Muscle of leg (tissue), 16 donors: ENCODE measurements at places on chromosomes 12 and 14. TPM values are rescaled to one million over a fixed set of nuclear protein-coding genes. Genes with fewer than 3 reads are reported as not detected.

DNA sequence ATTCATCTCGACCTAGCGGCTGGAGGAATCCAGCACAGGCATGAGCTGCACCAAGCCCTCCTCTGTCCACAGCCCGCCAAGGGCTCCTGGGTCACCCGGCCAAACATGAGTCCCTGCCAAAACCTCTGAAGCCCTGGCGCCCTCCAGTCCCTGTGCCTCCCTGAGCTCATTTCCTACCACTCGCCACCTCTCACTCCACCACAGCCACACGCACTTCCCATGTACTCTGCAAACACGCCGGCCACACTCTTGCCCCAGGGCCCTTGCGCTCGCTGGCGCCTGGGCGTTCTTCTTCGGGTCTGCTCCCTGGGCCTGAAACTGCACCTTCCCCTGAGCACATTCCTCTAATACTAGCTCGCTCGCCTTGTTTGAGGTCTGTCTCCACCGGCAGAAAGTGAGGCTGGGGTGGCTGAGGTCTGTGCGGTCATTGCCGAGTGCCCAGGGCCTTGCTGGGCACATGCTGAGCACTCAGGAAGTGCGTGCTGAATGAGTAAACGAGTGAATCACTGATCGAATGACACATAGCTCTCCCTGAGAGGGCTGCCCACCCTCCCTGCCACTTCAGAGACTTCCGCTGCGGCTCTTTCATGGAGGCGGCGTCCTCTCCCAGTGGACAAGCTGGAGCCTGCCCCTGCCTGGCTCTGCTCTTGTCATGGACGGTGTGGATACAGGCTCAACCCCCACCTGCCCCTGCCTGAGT lies 33.7 kb upstream of the DLK1 start:
- H3K27me3 ChIP-seq = peaks cover 2% of the 10 kb centered on the region

TAS2R10 gene
- 0.27 TPM for polyA plus RNA-seq

C12orf54 gene
- polyA plus RNA-seq = not detected

DNA sequence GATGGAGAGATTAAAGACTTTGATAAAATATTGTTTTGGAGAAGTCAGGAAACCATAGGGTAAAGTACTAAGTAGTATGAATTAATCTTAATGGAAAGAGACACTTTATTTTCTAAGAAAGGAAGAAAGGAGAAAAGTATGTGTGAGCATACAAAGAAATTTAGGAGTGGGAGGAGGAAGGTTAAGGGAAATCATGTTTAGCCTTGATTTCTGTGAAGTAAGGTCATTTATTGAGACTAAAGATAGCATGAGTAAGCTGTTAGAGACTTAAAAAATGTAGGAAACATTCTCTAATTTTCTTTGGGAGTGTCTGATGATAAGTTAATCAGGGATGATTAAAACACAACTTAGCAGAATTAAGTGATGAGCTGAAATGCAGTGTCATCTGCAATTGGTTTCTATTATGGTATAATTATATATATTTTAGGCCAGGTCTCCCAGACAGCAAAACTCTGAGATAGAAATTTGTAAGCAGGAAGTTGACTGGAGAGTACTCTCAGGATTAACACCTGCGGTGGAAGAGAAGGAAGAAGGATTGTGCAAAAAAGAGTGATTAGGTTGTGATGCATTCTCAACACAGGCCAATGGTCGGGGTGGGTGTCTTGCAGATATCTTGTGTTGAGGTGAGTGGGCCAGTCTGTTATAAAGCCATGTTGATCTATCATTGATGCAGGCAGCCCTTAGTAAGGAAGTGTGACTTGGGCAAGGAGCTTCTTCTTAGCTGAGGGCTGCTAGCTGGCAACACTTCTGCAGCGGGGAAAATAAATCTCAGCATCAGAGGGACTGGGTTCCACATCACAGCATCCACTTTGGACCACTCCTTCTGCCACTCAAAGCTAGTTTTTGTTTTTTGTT lies 256.2 kb downstream of the AEBP2 start:
- no peaks in the 10 kb centered on the region for H3K4me1 ChIP-seq
- H3K27ac ChIP-seq = no peak overlapping the region
- DNase-seq = no peak
- no peaks in the 10 kb centered on the region for H3K27me3 ChIP-seq
- H3K36me3 ChIP-seq = no peaks in the 10 kb centered on the region

GRCh38 chr12:108890208-108890607 lies 10.3 kb downstream of the DAO start:
- no peaks in the 10 kb centered on the region for H3K36me3 ChIP-seq
- H3K4me1 ChIP-seq = no peaks in the 10 kb centered on the region
- no peak overlapping the region for H3K27ac ChIP-seq
- no peak overlapping the region for H3K4me3 ChIP-seq

ADAM21 gene
- polyA plus RNA-seq = 0.44 TPM

YARS2 gene
- 23.5 TPM for polyA plus RNA-seq

SYCP3 gene
- 0.88 TPM for polyA plus RNA-seq

- H3K4me3 ChIP-seq = no peak overlapping the region
- H3K36me3 ChIP-seq = no peaks in the 10 kb centered on the region
- H3K27me3 ChIP-seq = no peaks in the 10 kb centered on the region
- H3K27ac ChIP-seq = no peak overlapping the region
- no peaks in the 10 kb centered on the region for H3K4me1 ChIP-seq
Measured at GRCh38 chr14:76742185-76742584, 19.1 kb upstream of the VASH1 start.

PAH gene
- polyA plus RNA-seq = 2.9 TPM

GLIPR1L1 gene
- 0.18 TPM for polyA plus RNA-seq

IFI27 gene
- 4.3 TPM for polyA plus RNA-seq

APOLD1 gene
- 8.2 TPM for polyA plus RNA-seq

P2RX2 gene
- polyA plus RNA-seq = 1.5 TPM

PROX2 gene
- polyA plus RNA-seq = 0.44 TPM

DNA sequence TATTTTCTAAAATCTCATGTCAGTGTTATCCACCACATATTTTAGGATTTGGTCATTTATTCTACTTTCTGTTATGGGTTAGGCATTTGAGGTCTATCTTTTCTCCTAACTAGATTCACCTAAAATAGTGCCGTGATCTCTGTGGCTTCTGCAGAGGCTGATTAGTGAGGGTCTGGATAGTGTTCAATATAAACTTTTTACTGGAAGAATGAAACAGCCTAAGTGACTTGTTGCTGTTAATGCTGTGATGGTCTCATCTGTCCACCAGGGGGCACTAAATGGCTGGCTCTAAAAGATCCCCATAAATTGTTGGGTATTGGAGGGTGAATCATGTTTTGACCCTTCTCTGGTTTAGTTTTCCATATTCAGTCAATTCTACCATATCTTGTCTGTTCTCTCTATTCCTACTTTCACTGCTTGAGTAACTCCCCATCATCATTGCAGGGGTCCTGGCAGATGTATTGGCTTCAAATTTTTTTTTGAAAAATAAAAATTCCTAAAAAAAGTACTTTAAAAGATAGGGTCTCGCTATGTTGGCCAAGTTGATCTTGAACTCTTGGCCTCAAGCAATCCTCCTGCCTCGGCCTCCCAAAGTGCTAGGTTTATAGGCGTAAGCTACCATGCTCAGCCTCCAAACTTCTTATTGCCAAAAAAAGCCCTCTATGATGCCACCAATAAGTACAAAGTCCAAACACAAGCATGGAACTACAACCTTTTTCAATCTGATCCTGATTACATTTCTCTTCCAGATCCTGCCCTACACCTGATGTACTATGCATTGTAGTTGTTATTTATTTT lies 6.9 kb downstream of the PABPN1 start:
- DNase-seq = peak; percentile 88
- no peak overlapping the region for H3K27ac ChIP-seq
- H3K27me3 ChIP-seq = no peaks in the 10 kb centered on the region
- H3K4me3 ChIP-seq = no peak overlapping the region
- H3K36me3 ChIP-seq = peaks cover 25% of the 10 kb centered on the region

DNA sequence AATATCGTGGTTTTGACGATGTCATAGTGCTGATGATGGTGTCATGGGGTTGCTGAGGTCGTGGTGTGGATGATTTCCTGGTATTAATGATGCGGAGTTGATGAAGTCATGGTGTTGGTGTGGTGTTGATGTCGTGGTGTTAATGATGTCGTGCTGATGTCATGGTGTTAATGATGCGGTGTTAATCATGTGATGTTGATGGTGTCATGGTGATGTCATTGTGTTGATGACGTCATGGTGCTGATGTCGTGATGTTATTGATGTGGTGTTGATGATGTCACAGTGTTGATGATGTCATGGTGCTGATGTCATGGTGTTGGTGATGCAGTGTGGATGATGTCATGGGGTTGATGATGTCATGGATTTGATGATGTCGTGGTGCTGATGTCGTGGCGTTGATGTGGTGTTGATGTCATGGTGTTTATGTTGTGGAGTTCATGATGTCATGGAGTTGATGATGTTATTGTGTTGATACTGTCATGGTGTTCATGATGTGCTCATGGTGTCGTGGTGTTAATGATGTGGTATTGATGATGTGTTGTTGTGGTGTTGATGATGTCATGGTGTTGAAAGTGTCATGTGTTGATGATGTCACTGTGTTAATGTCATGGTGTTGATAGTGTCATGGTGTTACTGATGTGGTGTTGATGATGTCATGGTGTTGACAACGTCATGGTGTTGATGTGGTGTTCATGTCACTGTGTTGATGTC lies 48.5 kb upstream of the RIMBP2 start:
- no peak overlapping the region for H3K27ac ChIP-seq
- DNase-seq = no peak
- peaks cover 13% of the 10 kb centered on the region for H3K27me3 ChIP-seq
- no peak overlapping the region for H3K4me3 ChIP-seq
